ENCODE measurements at places on chromosomes 2 and 18.

- DNase-seq = no peak
Measured at GRCh38 chr18:8930990-8931616, 171.4 kb upstream of the NDUFV2 start.

GRCh38 chr18:35089382-35089781, 48.2 kb downstream of the MAPRE2 start:
- DNase-seq = no peak

DNA sequence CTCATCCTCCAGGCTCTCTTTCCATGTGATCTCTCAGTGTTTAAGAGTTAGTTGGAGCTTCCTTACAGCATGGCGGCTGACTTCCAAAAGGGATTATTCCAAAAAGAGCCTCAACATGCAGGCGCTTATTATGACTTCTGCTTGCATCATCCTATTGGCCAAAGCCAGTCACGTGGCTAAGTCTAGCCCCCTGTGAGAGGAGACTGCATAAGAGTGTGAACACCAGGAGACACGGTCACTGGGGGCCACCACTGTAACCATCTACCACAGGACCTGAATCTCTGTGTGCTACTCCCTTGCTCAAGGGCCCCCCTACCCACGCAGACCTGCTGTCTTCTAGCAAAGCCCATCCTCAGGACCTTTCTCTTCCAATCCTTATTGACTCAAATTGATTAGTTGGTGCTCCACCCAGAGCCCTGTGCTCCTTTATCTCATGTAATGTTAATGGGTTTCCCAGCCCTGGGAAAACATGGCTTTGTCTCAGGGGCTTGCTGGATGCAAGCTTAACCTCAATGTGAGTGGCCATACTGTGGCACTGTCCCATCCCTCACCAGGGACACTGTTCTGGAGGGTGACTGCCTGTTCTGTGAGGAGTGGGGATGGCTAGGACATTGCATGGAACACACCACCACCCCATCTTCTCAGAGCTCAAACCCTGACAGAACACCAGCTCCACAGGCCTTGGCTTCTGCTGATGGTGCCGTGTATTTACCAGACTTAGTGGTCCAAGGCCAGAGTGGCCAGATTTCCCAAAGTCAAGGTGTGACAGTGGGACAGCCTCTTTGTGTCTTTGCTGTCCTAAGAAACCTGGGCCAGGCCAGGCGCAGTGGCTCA, 4.2 kb downstream of the IL1RN start:
- DNase-seq = no peak

GRCh38 chr2:221314786-221315185, 257.3 kb downstream of the EPHA4 start:
- DNase-seq = no peak

GRCh38 chr2:189504238-189504637, 63.0 kb downstream of the WDR75 start:
- no peak for DNase-seq

GRCh38 chr2:85893428-85894258, 4.9 kb upstream of the ST3GAL5 start:
- DNase-seq = no peak

DNA sequence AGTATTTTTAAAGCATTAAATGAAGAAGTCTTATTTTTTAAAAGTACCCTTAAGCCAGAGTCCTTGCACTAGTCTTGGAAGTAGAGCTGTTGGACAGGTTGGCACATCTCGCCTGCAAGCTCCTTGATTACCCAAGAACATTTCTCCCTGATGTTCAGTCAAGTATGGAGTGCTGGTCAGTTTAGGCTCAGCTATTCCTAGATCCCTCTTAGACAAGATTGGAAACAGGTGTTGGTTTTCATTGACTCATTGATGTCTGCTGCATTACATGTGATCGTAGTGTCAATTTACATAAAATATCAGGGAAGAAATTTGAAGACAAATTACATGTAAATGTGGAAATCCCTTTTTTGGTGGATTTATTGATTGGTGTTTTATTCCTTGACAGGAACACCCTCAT, 170.4 kb downstream of the ZNF407 start:
- no peak for DNase-seq

- no peak for DNase-seq
Measured at GRCh38 chr2:188410504-188411235, 119.0 kb downstream of the GULP1 start.

DNA sequence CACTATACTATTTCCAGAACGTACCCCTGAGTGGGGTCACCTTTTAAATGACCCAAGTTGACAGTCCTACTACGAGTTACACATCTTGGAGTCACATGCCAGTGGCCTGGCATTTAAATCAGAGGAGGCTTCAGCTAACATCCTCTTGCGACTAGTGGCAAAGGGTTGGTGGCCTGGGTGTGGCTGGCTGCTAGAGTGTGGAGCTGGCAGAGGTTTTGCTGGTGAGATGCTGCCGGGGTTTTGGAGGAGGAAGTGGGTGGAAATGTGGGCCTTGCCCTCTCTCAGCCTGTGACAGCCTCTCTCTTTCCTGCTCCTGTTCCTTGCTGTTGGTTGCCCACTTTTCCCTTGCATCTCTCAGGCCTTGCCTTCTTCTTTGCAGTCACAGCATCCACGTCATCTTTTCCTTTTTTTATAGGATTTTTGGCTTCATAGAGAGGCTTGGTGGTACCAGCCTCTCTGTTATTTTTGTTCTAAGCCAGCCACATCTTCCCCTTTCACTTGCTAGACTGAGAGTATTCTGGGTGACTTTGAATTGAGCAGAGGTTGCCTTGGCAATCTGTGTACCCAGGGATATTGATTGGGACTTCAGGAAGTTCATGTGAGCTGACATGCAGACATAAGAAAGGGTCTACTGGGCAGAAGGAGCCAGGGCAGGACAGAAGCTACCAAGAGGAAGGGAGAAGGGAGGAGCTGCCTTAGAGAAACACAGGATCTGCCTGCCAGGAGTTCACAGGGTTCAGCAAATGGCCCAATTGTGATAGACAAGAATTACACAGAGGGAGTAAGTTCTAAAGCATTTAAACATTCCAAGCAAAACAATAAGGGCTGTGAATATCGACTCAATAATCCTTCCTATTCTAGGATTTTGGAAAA, 55.4 kb downstream of the CDC42EP3 start:
- no peak for DNase-seq

- DNase-seq = no peak
Measured at GRCh38 chr18:57775937-57776336, 27.2 kb downstream of the ATP8B1 start.

GRCh38 chr2:180979749-180980105, 678 bp upstream of the UBE2E3 start:
- no peak for DNase-seq

DNA sequence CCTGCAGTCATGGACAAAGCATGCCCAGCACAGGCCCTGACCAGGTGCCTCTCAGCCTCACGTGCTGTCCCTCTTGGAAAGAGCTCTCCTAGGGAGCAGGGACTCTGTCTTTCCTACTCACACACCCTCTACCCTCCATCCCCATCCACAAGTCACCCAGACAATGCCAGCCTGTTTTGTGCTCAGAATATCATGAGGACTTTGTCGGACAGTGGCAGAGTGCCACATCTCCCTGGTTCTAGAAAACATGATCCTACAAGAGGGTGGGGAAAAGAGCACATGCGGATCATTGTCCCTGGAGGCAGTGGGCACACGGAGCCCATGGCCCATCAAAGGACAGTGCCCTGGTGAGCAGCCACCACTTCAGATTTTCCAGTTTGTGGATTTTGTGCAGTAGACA, 3.7 kb upstream of the MAL start:
- DNase-seq = no peak

- no peak for DNase-seq
Measured at GRCh38 chr18:13999231-13999630, 83.9 kb upstream of the MC2R start.

DNA sequence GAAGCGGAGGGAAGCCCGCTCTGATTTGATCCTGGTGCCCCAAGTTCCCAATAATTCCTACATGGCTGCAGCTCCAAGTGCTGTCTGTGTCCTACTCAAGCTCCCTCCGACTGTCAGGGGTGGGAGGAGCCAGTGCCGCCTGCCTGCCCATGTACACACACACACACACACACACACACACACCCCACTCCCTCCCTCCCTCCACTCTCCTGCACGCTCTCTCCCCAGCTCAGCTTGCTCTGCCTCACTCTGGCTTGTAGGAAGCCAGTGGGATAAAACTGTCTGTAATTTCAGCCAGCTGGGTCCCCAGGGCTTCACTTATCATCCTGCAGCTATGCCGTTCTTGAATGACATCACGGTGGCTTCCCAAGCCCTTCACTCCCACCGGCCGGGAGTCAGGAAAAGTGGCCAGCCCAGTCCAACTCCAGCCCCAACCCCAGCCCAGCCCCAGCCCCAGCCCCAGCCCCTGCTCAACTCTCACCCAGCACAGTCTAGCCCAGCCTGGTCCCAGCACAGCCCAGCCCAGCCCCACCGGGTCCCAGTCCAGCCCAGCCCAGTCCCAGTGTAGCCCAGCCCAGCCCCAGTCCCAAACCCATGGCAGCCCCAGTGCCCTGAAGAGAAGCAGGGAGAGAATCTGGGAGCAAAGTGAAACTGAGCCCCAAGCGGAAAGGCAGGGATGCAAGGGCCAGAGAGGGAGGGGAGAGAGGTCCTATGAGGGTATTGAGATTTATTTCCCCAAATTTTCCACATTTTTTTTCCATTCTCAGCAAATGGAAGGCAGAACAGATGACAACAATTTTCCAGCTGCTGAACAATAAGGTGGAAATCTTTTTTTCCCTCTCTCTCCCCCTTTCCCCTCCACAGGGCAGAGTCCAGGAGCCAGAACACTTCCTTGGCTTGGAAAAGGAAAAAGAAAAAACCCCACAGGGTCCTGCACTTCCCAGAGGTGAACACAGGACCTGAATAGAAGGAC, 144.0 kb downstream of the TNS1 start:
- no peak for DNase-seq

GRCh38 chr2:162050513-162050961, 23.5 kb downstream of the DPP4 start:
- no peak for DNase-seq

DNA sequence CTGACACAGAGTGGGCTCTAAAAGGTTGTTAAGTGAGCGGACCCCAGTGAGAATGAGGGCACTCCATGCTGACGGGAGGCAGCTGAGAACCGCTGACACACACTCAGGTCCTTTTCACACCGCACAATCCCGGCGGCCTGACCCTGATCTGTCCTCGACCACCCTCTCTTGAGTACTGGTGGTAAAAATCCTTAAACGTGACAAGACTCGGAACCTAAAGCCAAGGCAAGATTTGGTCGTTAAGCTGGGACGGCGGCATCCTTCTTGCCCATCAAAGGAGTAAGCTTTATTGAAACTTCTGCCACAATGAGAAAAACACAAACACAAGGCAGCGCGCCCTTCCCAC, 569 bp downstream of the TMX3 start:
- peak; percentile 14 for DNase-seq

DNA sequence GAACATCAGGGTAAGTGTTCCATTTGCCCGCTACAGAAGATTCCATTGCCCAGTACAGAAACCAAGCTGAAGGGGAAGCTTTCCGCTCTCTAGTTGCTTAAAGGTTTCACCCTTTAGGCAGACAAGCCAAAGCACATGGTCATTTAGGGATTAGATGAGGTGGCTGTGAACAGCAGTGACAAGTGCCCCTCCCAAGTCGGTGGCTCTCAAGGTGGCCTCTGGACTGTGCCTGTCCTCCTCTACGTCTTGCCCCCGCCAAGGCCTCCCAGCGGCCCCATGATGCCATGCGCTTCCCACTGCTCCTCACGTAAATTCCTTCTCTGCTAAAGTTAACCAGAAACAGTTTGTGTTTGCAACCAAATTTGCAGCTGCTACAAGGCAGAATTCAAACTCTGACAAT, 24.2 kb upstream of the PTPN4 start:
- DNase-seq = no peak

- no peak for DNase-seq
Measured at GRCh38 chr2:8511868-8512612, 169.8 kb upstream of the ID2 start.
